ENCODE measurements at places on chromosomes 12 and 14.

DNA sequence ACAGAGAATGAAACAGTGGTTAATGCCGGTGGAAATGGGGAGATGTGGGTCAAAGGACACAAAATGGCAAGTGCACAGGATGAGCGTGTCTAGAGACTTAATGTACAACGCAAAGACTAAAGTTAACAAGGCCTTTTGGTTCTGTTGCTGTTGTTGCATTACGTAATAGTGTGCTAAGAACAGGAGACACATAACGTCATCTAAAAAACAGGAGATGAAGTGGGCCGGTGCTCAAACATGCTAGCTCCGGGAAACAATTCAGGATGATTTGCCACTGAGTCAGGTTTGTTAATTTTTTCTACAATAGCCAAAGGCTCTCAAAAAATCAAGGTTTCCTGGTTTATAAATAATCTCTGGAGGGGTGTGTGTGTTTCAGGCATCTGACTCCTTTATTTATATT is 55.5 kb downstream of the ETV6 start:
- DNase-seq, result no peak

- DNase-seq, result no peak
Observed at GRCh38 chr12:123767613-123768012, 5.5 kb downstream of the DNAH10 start.

DNA sequence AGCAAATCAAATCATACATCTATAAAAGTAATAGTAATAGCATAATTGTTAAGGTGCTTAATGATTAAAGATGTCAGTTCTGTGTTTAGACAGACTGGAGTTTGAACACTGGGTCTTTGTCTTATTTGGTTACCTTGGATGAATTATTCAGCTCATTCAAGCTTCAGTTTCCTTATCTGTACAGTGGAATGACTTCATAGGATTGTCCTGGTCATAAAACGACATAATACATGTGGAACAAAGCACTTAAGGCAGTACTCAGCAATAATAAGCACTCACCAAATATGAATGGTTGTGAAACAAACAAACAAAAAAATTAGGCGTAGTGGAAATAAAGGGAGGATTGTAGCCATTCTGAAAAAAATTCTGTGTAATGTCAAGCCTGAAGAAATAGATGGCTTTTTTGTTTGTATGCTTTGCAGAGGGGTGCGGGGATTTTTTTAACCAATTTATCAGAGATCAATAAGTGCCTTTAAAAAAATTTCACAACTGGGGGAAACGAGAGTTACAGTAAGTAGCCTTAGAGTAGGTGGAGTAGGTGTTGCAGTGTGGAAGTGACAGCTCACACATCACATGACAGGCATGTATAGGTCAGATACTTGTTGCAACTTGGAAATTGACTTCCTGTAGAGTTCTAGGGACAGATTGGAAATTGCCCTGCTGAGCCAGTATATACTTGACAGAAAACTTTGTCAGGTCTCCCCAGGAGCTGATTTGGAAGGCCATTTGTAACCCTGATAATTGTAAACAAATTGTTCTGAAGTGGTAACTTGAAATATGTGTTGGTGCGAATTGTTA is 157.7 kb downstream of the SLC15A5 start:
- no peak for DNase-seq

DNA sequence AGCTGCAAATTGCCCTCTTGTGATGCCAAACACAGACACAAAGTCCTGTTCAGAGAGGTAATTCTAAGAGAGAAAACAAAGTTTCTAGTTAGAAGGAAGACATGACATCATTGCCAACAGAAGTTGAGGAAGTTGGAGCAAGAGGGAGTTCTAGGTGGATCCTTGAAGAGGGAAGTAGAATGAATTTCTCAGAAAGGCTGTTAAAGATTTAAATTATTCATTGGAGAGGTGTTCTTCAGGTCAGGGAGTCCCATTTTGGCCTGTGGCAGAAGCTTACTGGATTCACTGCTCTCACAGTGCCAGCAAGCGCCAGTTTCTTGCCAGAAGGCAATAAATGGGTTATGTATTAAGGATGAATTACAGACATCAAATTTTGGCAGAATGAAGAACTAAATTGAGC is 15.3 kb downstream of the TSFM start:
- no peak for DNase-seq

DNA sequence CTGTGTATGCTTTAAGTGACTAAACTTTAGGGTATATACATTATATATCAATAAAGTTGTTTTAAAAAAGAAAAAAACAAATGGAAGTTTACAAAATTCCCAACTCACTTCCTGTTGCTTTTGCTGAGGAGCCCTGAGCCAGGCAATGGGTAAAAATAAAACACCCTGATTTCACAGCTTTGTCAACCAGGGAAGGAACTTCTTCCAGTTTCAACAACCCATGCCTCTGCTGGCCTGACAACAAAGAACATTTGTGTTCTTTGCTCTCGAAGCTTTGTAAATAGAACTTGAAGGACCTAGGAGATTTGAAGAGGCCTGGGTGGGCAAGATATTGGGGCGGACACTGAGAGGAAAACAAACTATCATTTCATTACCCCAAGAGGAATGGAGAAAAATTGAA is 141.2 kb upstream of the NOS1 start:
- no peak for DNase-seq

- DNase-seq, result no peak
Observed at GRCh38 chr12:52127683-52128450, 48.4 kb downstream of the SMIM41 start.
